AG10803 (cell line): ENCODE measurements at places on chromosomes 7 and 10.

- DNase-seq: no peak
These were observed 43.1 kb upstream of the CALD1 start for GRCh38 chr7:134736381-134736780.

- no peak for DNase-seq
These were observed 9.8 kb downstream of the TSPAN14 start for GRCh38 chr10:80463868-80464267.

GRCh38 chr7:26398427-26398755 lies 106.7 kb downstream of the SNX10 start:
- DNase-seq: peak; percentile 20

DNA sequence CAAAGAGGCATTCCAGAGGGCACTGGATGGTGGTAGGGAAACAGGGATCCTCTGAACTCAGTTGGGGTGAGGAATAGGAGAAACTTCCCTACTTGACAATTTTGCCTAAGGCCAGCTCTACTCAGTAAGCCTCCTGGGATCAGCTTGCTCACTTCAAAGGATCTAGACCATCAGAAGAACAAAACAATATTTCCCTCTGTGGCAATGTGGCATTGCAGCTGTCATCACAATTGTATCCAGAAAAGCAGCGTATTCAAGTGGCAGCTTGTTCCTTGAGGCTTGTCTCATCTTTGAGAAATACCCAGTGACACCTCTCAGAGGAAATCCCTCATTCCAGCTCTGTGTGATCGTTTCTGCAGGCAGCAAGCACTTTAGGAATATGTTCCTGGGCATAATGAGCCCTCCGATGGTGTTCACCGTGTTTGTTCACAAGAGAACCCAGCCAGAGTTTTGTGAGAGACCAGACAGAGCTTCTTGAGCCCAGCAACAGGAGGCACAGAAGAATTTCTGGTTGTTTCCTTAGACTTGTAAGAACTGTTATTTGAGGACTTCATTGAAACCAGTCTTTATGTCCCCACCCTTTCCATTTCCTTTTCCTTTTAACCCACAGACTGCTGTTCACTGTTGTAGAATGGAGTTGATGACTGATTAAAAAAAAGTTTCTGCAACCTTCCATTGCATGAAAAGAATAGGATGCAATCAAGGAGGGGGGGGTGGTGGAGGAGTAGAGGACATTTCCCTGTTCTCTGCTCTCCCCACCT lies 747.3 kb downstream of the LRMDA start:
- DNase-seq: no peak

GRCh38 chr10:120423431-120424197 lies 33.4 kb upstream of the PLPP4 start:
- DNase-seq: peak; percentile 83

DNA sequence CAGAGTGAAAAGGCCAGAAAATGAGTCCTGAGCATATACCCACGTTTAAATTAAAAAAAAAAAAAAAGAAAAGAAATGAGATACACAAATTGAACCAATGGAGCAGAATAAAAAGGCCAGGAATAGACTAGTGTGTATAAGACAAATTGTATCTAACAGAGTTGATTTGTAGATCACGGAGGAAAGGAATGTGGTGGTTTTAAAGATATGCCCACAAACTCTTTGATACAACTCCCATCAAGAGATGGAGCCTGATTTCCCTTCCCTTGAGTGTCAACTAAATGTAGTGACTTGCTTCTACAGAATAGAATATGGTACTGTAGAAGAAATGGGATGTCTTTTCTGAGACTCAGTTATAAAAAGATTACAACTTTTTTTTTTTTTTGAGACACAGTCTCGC lies 10.4 kb downstream of the SYPL1 start:
- no peak for DNase-seq

- DNase-seq: no peak
These were observed 40.7 kb upstream of the FMC1 start for GRCh38 chr7:139300390-139300789.

DNA sequence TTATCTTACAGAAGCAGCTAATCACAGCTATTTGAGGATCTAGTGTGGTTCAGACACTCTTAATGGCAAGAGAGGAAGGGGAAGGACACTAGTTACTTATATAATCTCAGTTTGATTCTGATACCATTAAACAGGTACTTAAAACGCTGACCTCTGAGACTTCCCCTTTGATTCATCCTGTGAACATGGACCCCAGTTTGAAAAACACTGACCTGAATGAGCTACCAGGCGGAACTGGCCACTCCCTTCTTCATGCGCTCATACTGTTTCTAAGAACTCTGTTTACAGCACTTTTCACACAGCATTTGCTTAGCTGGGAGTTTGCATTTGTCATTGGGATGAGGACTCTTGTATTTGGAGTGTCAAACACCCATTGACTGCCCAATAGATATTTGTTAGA lies 45.7 kb downstream of the BEND7 start:
- DNase-seq: no peak

DNA sequence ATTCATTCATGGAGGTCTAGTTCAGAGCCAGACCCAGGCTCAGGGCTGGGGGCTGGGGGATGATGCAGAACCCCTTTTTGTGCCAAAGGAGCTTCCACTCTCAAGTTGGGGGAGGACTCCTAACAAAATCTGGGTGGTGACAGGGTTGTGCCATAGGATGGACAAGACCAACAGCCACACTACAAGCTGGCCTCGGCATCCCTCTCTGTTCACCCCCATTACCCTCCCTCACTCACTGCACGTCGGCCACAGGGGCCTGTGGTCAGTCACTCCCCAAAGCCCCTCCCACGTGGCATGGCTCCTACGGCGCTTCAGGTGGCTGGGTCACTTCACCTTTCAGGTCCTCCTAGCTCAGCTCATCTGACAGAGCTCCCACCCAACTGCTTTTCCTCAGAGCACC lies 348.7 kb upstream of the ZMIZ1 start:
- no peak for DNase-seq

DNA sequence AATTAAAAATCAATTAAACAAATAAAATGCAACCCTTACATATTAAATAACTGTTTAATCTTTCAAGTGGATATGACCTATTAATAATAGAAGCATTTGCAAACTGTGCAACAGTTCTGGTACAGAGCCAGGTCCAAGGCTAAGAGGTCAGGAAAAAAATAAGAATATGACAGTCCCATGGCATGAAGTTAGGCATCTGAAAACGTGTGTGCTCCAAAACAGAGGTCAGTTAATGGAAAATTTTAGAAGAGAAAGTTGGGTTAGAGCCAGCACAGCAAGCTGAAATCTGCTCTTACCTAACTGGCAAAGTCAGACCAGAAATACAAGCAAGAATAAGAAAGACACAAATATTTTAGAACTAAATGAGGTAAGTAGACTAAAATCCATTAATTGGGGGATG lies 757.7 kb downstream of the GRM8 start:
- no peak for DNase-seq

DNA sequence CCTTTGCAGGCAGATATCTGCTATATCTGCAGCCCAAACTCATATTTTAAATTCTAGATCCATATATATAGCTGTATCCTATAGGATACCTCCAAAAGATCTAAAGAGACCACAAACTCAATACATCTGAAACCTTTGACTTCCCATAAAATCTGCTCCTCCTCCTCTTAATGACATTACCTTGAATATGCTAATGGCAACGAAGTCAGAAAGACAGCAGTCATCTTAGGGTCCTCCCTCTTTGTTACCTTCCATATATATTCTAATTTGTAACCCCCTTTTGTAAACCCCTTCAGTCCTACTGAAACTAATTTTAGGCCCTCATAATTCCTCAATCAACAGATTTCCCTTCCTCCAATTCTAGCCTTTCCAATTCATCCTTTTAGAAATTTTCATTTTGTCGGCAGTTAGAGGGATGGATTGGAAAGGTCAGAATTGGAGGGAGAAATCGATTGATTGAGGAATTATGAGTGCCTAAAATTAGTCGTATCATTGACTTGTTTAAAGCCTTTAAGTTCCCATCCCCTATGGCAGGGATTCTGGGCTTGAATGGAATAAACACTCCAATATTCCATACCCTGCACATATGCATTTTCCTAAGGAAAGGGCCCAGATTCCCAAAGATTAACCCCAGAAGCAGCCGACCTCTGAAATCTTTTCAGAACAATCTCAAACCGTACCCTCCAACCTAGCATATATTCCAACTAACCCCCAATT lies 2.4 kb downstream of the SYPL1 start:
- DNase-seq: no peak

- peak; percentile 67 for DNase-seq
These were observed 150.2 kb upstream of the AUTS2 start for GRCh38 chr7:69448071-69448470.

GRCh38 chr7:72053292-72053691 lies 358.8 kb downstream of the CALN1 start:
- DNase-seq: no peak

GRCh38 chr10:120368338-120368737 lies 88.7 kb upstream of the PLPP4 start:
- DNase-seq: no peak

DNA sequence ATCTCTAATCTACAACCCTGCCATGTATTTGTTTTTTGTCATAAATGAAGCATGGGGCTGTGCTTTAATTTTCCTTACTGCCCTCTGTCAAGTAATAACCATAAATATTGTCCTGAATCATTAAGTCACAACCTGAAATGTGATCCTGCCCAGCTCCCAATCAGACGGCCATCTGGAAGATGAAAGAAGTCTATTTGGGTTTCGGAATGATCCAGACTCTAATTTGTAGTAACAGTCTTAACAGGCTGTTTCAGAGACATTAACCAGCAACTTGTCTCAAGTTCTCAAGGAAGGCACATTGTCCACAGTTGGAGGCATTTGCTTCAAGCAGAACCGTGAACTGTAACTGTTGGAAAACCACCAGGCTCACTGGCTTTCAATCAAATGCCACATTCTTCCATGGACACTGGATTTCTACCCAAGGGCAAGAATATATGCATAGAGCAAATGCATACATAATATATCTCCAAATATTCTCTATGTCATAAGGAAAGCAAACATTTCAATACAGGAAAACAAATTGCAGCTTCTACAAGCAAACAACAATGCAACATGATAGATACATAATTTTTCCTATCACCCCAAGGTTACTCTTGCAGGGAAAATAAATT lies 405.2 kb upstream of the NPVF start:
- no peak for DNase-seq

DNA sequence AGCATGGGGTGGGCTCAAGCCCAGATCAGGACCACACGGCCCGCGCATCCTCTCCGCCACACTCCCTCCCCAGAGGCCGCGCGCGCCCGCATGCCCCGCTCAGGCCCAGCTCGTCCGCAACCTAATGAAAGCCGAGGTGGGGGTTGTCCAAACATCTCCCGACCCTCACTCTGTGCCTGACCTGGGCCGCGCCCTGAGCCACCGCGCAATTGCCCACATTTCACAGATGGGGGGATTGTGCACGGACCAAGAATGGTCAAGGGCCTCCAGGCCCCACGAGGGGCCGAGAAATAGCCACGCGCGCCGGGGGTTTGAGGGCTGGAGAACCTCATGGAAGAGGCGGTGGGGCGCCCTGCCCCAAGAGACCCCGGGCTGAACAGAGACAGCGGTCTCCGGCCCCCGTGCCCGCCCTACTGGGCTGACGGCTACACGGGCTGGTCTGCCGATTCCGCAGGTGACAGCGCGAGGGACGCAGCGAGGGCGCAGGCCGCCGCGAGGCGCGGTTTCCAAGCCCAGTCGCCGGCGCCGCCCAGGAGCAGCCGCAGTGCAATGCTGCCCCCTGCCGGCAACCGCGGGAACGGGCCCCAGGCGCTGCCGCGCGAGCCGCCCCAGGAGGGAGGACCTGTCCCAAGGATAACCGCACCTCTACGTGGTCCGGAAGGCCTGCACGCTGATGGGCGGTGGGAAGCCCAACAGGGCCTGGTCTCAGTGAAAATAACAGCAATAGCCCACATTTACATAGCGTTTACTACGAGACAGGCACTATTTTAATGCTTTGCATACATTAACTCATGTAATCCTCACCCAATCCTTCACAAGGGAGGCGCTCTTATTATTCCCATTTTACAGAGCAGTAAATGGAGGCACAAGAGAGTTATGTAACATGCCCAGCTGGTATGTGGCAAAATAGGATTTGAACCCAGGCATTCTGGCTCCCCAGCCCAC lies 10.5 kb upstream of the GRID1 start:
- peak; percentile 38 for DNase-seq

- no peak for DNase-seq
These were observed 2.6 kb downstream of the AUTS2 start for GRCh38 chr7:69600710-69601519.

DNA sequence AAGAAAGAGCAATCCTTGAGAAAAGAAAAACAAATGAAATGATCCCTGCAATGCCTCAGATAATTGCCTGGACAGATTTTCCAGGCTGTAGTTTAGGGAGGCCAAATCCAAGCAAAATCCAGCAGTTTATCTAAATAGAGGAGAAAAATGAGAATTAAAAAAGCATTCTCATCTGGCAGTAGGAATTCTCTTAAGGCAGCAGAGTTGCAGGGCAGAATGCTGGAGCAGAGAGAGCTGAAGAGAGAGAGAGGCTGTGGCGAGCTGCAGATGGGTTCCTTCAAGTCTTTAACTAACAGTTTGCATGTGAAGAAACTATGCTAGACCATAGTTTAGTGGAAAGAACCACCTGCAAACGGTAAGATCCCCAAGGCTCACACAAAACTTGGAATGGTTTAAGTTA lies 6.0 kb upstream of the LIPA start:
- DNase-seq: no peak

GRCh38 chr7:138979226-138979979 lies 1.8 kb downstream of the KIAA1549 start:
- peak; percentile 15 for DNase-seq

GRCh38 chr10:72171175-72171630 lies 44.6 kb upstream of the ANAPC16 start:
- DNase-seq: peak; percentile 80

- DNase-seq: no peak
These were observed 22.2 kb downstream of the NRCAM start for GRCh38 chr7:108434010-108434409.

DNA sequence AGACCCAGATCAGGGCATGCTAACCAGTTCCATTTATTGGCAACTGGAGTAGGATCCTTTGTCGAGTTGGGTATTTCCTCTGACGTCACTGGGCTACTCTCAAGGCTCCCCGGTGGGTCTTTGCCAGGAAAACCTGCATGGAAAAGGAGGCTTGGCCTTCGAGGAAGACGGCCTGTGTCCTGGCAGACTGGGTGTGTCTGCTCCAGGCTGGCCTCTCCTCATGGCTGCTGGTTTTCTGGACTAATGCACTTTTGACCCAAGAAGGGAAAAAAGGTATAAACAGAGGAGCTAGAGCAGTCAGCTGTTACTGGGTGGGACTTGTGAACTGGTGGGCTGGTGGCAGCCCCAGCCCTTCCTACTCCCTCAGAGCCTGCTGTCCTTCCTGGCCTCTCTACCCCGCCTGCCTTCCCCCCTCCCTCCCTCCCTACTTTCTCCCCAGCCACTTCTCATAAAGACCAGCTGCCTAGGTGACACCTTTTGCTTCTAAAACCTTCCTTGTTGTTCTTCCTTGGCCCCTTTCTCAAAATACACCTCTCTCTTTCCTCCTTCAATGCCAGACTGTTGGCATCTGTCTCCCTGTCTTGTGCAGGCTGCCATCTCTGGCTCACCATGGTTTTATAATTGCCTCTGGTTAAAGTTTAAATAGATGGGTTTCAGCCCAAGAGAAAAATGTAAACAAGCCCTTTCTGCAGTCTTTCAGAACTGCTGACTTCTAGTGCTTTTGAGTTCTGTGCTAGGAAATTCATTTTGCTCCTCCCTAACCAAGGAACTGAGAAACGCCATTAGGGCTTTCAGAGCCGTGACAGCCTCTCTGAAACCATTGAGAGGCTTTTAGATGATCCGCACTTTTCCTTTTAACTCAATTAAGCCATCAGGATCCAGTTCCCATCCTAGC lies 101.8 kb upstream of the MKLN1 start:
- DNase-seq: peak; percentile 67

GRCh38 chr7:6578114-6579084 lies 1.1 kb downstream of the ZDHHC4 start:
- peak; percentile 16 for DNase-seq
